Fibroblast of the aortic adventitia (primary cell): ENCODE measurements at places on chromosomes 4 and X.

DNA sequence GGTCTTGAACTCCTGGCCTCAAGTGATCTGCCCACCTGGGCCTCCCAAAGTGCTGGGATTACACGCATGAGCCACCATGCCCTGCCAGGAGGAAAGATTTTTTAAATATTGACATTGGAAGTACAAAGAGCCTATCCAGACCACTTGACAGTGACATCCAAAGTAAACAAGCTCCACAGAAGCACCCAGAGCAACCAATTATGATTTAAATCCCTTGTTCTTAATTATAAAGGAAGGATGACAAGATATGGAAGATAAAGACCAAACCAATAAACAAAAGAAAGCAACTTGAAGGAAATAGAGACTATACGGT, 27.7 kb upstream of the RPL34 start:
- DNase-seq: no peak

GRCh38 chr4:5967783-5968182, 50.4 kb downstream of the C4orf50 start:
- DNase-seq: no peak

- DNase-seq: peak; percentile 93
These were observed 141.0 kb downstream of the TSPAN5 start for GRCh38 chr4:98517218-98518021.

GRCh38 chr4:19095491-19096046, 1074.0 kb upstream of the LCORL start:
- DNase-seq: no peak

GRCh38 chr4:174259580-174259979, 23.9 kb downstream of the FBXO8 start:
- DNase-seq: peak; percentile 7

- DNase-seq: no peak
These were observed 8.7 kb downstream of the GASK1B start for GRCh38 chr4:158163941-158164767.

DNA sequence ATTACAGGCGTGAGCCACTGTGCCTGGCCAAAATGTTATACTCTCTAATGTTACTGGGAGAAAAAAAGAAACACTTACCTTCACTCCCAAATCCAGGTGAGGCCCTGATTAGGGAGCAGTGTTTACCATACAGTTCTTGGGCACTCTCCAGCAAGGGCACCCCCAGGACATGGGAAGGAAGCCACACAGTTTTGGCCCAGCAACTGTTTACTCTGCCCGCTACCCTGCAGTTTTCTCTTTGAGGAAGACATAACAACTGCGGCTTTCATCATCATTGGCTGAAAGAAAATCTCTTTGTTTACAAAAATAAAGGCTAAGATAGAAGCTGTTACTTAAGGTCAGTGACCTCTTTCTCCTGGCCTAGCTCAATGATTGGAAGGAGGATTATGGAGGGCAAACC, 145.5 kb upstream of the DUSP21 start:
- no peak for DNase-seq

DNA sequence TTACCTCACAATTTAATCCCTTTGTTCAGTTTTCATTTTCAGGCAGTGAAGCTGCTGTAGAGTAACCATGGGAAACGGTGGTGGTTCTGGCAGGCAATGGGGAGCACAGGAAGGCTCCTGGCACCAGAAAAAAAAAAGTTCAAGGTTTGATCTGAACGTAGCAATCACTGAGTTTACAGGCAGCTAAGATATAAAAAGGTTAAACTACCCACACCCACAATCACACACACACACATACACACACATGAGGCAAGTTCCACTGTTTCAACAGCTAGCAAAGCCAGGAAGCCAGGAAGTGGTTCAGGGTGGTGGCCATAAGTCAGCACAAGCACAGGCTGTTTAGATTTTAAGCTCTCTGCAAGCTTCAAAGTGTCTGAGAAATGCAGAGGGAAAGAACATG, at the start of gene SULT1B1:
TSS of gene SULT1B1 (minus strand) at position 166 of the 400 bp plus-strand sequence. CDS start 5,403 bp downstream, outside the sequence.
- DNase-seq: peak; percentile 81

- DNase-seq: no peak
These were observed 30.5 kb upstream of the PRPS1 start for GRCh38 chrX:107597791-107598190.

- no peak for DNase-seq
These were observed 56.8 kb upstream of the TXK start for GRCh38 chr4:48190839-48191238.

- no peak for DNase-seq
These were observed 5.7 kb upstream of the CPZ start for GRCh38 chr4:8586671-8587468.

DNA sequence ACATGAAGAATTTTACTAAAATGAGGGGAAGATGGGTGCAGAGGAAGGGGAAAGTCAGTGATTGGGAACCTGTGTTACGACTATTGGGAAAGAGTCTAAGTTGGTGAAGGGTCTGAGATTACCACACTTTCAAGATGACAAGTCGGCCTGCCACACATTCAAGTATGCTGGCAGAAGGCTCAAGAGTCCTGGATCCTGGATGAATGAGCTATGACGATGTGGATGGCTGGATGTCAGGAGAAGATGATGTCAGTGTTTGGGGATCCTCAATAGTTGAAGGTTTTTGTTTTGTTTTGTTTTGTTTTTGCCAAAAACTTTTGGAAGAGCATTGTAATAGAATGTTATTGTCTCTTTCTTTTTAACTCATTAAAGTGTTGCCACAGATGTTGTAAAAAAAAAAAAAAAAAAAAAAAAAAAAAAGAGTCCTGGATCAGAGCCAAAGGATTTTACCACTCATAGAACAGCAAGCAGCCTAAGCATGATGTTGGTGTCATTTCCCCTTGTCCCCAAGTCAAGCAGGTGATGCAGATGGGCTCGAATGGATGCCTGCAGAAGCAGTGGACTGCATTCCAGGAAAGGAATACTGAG, 120.6 kb downstream of the REELD1 start:
- peak; percentile 19 for DNase-seq

DNA sequence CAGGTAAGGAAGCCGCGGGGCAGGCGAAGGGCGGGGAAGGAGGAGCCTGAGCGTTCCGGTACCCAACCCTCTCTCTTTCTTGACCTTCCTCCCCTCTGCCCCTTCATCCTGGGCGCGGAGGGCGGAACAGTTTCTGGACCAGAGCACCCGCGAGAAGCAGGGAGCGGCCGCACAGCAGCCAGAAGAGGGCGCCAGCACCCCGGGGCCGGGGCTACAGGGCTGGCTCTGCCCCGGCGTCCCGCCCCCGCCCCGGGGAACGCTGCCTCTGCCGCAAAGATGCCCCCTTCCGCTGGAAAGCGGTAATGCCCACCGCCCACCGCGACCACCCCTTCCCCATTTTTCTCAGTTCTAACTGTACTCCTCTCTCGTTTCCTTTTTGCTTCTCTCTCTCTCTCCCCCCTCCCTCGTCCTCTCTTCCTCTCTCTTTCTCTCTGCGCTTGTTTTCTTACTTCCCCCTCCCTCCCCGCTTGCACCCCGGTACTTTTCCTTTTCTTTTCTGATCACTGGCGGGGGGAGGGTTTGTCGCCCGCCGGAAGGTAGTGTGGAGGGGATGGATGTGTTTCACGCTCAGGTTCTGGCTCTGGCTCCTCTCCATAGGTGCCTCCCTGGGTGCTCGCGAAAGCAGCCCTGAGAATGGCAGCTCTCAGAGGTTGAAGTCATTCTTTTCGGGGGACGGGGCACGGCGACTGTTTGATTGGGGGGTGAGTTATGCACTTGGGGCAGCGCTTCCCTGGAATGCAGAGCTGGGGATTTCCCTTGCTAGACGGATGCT, 13.1 kb upstream of the PRDM8 start:
- peak; percentile 85 for DNase-seq

GRCh38 chr4:53195815-53196661, 169.8 kb downstream of the SCFD2 start:
- peak; percentile 25 for DNase-seq

- no peak for DNase-seq
These were observed 80.4 kb upstream of the MSX1 start for GRCh38 chr4:4779054-4779453.

DNA sequence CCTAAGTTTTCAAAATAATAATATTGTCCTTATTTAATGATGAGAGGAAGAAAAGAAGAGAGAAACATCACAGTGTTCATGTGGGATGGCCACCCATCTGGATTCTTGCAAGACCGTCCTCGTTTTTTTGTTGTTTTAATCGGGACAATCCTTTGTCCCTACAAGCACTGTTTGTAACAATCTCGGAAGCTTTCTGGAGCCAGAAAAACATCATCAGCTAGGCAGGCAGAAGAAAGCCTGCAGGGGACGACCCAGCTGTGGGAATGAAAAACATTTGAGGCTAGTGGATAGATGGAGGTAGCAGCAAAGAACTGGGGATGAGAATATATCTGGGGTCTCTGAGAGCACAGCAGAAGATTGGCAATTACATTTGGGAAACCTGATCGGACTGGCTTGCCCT, 105.6 kb downstream of the DKK2 start:
- no peak for DNase-seq

DNA sequence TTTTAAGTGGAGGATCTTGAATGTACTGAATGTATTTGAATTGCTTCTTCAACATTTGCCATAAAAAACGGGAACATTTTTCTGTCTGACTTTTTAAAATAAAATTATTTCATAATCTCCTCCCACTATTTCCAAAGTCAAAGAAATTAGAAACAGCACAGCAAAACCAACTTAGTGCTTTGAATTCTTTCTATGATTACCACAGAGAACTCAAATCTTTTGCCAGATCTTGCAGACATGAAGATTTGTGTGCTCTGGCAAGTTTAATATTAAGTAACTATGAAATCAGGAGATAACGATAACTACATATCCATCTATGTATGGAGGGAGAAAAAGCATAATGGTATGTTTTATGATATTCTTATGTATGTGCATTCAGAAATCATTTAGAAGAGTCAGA, 982.2 kb downstream of the PCDH7 start:
- peak; percentile 48 for DNase-seq

DNA sequence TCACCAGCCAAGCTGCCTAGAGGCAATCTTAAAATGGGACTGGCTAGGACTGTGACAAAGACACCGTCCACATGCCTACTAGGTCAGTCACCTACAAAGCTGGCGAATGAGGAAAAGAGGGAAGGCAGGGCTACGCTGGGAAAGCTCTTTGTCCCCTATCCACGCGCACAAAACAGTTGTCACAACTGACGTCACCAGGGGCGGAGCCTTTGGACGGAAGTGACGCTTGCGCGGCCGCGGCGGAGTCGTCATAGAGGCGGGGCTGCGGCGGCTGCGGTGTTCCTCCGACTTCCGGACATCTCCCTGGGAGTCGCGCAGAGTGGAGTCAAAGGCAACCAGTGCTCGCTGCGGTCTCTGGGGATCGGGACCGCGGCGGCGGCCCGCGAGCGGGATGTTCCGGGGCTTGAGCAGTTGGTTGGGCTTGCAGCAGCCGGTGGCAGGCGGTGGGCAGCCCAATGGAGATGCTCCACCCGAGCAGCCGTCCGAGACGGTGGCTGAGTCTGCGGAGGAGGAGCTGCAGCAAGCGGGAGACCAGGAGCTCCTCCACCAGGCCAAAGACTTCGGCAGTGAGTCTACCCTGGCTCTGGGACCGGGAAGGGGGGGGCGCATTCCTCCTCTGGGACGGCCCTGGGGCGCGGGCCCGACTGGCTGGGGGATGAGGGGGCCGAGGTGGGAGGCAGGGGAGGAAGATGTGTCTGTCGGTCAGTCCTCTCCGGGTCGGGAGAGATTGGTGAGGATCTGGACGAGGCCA, at the start of gene SYAP1:
TSS of gene SYAP1 (plus strand) at position 279 of the 751 bp plus-strand sequence. CDS start at position 392, 113 bp downstream.
- peak; percentile 98 for DNase-seq

DNA sequence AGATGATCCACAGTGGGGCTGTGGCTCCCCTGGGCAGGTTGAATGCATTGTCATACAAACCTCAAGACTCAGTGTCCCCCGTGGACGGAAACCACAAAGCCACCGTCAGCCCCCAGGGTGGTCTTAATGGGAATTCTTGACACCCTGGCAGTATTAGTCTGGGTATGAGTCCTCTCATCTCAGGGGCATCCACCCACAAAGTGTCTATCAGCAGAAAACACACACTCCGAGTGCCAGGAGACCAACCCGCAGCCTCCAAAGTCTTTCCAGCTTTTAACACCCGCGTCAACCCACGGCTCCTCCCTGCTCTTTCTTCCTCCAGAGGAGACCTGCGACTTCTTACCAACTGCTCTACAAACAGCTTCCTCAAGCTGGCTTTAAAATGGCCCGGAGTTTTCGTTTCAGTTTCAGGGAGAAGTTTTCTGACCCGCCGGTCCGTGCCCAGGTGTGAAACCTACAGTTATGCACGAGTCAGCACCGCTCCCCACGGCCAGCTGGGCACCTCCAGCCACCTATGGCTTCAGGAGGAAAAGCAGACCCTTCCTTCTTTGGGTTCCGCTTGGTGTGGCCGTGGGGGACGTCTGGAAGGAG, 14.4 kb upstream of the ASMTL start:
- DNase-seq: no peak
